Psoas muscle (tissue), 8 donors: ENCODE measurements at places on chromosomes 1 and 21.
A peak's percentile ranks its signal among the peaks of the same experiment; 100 is the strongest.

- no peak overlapping the region for H3K4me3 ChIP-seq
- peaks cover 11% of the 10 kb centered on the region for H3K27me3 ChIP-seq
- no peaks in the 10 kb centered on the region for H3K36me3 ChIP-seq
- DNase-seq = peak; percentile 13
Observed at GRCh38 chr21:43270800-43271301, 102.0 kb downstream of the CRYAA start.

- H3K27me3 ChIP-seq = no peaks in the 10 kb centered on the region
- peaks cover 3% of the 10 kb centered on the region for H3K36me3 ChIP-seq
- H3K4me3 ChIP-seq = no peak overlapping the region
- DNase-seq = no peak
Observed at GRCh38 chr1:109919303-109919702, 8.7 kb downstream of the CSF1 start.

GRCh38 chr21:17597680-17598079 is 15.0 kb downstream of the BTG3 start:
- no peaks in the 10 kb centered on the region for H3K4me1 ChIP-seq
- H3K36me3 ChIP-seq = peaks cover 12% of the 10 kb centered on the region
- no peak overlapping the region for H3K4me3 ChIP-seq
- no peak for DNase-seq

DNA sequence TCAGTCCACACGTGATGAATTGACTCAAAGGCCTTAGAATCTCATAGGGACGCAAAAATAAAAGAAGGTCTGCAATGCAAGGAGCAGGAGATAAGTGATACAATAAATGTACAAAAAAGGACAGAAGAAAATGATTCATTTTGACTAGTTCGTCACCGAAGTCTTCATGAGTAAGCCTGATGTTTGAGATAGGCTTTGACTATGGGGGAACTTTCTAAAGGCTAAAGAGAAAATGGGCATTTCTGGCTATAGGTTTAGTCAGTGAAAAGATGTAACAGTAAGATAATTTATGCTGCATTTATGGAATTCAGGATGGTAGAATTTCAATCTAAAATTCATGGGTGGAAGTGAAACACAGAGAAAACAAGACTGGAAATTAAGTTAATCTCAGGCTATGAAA is 163.0 kb downstream of the ADGRL4 start:
- no peak overlapping the region for H3K4me3 ChIP-seq
- H3K36me3 ChIP-seq = no peaks in the 10 kb centered on the region
- no peak overlapping the region for H3K27ac ChIP-seq
- no peaks in the 10 kb centered on the region for H3K27me3 ChIP-seq
- no peak for DNase-seq
- no peaks in the 10 kb centered on the region for H3K4me1 ChIP-seq

DNA sequence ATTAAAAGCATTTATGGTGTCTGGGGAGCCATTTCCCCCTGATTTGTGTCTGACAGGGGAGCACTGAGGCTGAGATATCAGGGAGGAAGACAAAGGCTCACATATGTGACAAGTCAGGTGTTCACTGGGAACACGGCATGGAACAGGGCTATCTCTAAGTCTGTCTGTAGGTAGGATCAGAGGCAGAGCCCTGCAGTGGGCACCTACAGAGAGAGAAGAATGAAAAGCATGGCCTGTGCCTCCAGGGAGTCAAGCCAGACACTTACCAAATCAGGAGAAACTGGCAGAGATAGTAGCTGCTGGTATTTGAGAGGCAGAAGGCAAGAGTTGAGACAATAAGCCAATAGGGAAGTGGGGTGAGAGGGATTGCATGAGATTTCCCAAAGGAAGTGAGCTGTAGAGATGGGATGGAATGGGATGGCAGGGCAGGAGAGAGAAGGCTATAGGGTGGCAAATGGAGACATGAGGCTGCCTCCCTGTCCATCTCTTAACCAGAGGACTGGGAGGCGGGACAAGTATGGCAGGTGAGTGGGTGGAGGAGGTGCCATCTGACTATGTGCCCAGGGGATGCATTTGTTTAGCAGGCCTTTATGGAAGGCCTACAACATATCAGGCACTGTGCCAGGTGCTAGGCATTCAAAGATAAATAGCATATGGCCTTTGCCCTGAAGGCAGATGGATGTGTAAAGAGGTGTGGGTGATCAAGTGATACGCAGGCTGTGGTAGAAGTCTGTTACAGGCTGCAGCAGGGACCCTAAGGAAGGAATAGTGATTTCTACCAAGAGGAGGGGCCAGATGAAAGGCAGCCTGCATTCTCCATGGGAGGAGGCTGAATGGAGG is 136.2 kb upstream of the IPO9 start:
- H3K4me3 ChIP-seq = no peak overlapping the region
- no peaks in the 10 kb centered on the region for H3K27me3 ChIP-seq
- DNase-seq = no peak
- H3K27ac ChIP-seq = no peak overlapping the region
- no peaks in the 10 kb centered on the region for H3K36me3 ChIP-seq
- peaks cover 30% of the 10 kb centered on the region for H3K4me1 ChIP-seq

GRCh38 chr1:174039027-174039426 is 16.9 kb upstream of the RC3H1 start:
- no peaks in the 10 kb centered on the region for H3K4me1 ChIP-seq
- no peak for DNase-seq
- no peaks in the 10 kb centered on the region for H3K27me3 ChIP-seq
- H3K27ac ChIP-seq = no peak overlapping the region
- no peak overlapping the region for H3K4me3 ChIP-seq

DNA sequence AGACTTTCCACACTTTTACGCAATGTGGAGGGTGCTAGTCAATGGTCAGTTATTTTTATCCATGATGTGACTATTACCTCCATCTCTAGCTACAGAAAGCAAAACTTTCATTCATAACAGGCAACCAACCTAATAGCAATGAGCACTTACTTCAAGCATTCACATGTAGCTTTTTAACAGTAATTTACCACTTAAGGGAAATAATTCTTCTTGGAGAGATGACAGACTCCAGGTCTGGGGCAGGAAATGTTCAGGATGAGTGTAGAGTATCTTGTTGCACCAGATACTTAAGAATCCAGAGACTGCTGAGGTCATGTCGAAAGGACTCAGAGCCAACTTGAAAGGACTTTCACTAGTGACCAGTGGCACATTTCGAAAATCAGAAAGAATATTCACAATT is 347.6 kb downstream of the CHRM3 start:
- H3K4me3 ChIP-seq = no peak overlapping the region
- no peaks in the 10 kb centered on the region for H3K27me3 ChIP-seq
- no peak for DNase-seq
- no peaks in the 10 kb centered on the region for H3K36me3 ChIP-seq
- H3K27ac ChIP-seq = no peak overlapping the region
